ENCODE measurements at places on chromosomes 6 and 20. TPM values are rescaled to one million over a fixed set of nuclear protein-coding genes. Genes with fewer than 3 reads are reported as not detected.

The IRF4 gene
- total RNA-seq, result not detected

The KCNB1 gene
- total RNA-seq, result 3.0 TPM

The RAMACL gene
- 0.23 TPM for total RNA-seq

The DEF6 gene
- total RNA-seq, result 0.70 TPM

The WFDC5 gene
- not detected for total RNA-seq

The EYA4 gene
- total RNA-seq, result not detected

The LIN28B gene
- total RNA-seq, result not detected

The LAMP5 gene
- not detected for total RNA-seq

The LZTS3 gene
- total RNA-seq, result 5.7 TPM

The TTK gene
- total RNA-seq, result 0.70 TPM

The SCGN gene
- 0.12 TPM for total RNA-seq

The ZC3H12D gene
- 0.12 TPM for total RNA-seq

The VGLL2 gene
- not detected for total RNA-seq

The ZSCAN31 gene
- 3.5 TPM for total RNA-seq

The EFCAB8 gene
- total RNA-seq, result not detected

The HCK gene
- not detected for total RNA-seq

The NEDD9 gene
- total RNA-seq, result 30.6 TPM

The DOP1A gene
- total RNA-seq, result 15.8 TPM

The OPN5 gene
- total RNA-seq, result not detected

The PI16 gene
- 0.35 TPM for total RNA-seq

The KCNK16 gene
- not detected for total RNA-seq

The RPL7L1 gene
- 65.8 TPM for total RNA-seq

The OPRM1 gene
- total RNA-seq, result not detected

The TRMT11 gene
- total RNA-seq, result 9.9 TPM

The TP53INP2 gene
- total RNA-seq, result 6.9 TPM

The CAGE1 gene
- not detected for total RNA-seq

The MATN4 gene
- total RNA-seq, result not detected

The RNF217 gene
- total RNA-seq, result 6.6 TPM

The NKX2-2 gene
- not detected for total RNA-seq

The SIRPB2 gene
- total RNA-seq, result not detected

The C6orf163 gene
- 0.09 TPM for total RNA-seq

The ABHD16B gene
- total RNA-seq, result not detected

The KIAA0408 gene
- total RNA-seq, result 1.4 TPM

The PRDM1 gene
- total RNA-seq, result 0.51 TPM

The ACOT13 gene
- total RNA-seq, result 7.4 TPM

The BCAS1 gene
- total RNA-seq, result 0.17 TPM

The CTCFL gene
- 0.23 TPM for total RNA-seq

The GNAS-AS1 gene
- total RNA-seq, result not detected

The AIF1 gene
- total RNA-seq, result 1.4 TPM

The ZNF318 gene
- total RNA-seq, result 8.2 TPM

The ZSCAN12 gene
- total RNA-seq, result 3.9 TPM

The DYNLRB1 gene
- 133 TPM for total RNA-seq

The JARID2 gene
- total RNA-seq, result 5.2 TPM

The C6orf15 gene
- not detected for total RNA-seq

The TMEM200A gene
- total RNA-seq, result 2.6 TPM

The PPP1R16B gene
- total RNA-seq, result 0.60 TPM

The RHAG gene
- total RNA-seq, result not detected

The WFDC12 gene
- not detected for total RNA-seq

The CST2 gene
- total RNA-seq, result not detected

The BAG2 gene
- total RNA-seq, result 12.2 TPM

The PNPLA1 gene
- not detected for total RNA-seq

The ANGPT4 gene
- under 0.01 TPM for total RNA-seq

The CMTR1 gene
- 18.7 TPM for total RNA-seq

The MEI4 gene
- total RNA-seq, result not detected

The BPIFB1 gene
- total RNA-seq, result not detected

The KCNQ2 gene
- not detected for total RNA-seq

The KHDRBS2 gene
- total RNA-seq, result not detected

The TAGAP gene
- not detected for total RNA-seq

The CCM2L gene
- total RNA-seq, result not detected

Data from pericardium fibroblast (primary cell).